SK-N-DZ (cell line): ENCODE measurements at places on chromosomes 7 and 10.

GRCh38 chr10:27072436-27073114 is 27.7 kb downstream of the ANKRD26 start:
- no peak for DNase-seq

DNA sequence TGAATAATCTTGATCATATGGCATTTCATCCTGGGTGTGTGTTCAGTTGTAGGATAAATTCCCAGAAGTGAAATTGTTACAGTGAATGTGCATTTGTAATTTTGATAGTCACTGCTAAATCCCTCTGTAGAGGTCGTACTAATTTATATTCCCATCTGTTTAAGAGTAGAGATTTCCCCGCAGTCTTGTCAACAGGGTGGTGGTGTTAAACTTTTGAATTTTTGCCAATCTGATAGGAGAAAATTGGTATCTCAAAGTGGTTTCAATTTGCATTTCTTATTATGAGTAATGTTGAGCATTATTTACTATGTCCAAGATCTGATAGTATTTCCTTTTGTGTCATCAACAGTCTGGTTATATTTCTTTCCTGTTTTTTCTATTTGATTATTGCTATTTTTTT is 101.7 kb downstream of the AUTS2 start:
- DNase-seq = no peak

DNA sequence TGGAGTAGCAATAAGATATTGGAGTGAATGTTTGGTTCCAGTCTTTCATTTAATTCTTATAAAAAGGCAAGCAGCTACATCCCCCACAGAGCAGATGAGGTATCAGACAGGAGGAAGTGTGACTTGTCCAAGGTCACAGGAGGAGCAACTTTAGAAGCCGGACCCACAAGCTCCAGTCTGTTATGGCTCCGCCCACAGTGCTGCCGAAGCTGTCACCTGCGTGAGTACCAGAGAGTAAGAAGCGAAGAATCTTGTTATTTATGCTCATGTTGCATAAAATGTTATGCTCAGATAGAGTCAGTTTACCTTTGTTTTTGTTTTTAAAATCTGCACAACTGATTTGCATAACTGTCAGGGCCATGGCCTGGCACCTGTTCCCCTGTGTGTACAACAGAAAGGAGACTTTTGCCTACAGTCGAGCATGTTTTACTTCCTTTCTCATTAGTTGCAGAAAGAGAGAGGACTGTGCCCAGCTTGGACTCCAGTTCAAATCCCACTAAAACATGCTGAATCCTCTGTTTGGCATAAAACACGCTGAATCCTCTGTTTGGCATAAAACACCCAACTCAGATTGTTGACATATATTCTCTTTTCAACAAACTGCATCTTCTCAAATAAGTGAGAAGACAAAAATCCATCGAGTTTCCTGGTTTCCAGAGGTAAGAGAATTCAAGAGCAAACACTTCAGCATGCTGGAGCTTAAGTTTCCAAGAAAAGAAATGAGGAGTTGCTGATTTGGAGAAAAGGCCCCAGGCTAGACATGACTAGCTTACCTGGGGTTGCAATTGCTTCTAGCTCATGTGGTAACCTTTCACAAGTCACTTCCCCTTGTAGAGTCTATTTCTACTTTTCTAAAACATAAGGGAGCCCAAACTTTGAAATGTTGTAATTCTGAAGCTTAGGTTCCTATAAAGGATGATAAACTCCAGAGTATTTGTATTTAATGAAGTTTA is 409.8 kb upstream of the ZMIZ1 start:
- DNase-seq = no peak

DNA sequence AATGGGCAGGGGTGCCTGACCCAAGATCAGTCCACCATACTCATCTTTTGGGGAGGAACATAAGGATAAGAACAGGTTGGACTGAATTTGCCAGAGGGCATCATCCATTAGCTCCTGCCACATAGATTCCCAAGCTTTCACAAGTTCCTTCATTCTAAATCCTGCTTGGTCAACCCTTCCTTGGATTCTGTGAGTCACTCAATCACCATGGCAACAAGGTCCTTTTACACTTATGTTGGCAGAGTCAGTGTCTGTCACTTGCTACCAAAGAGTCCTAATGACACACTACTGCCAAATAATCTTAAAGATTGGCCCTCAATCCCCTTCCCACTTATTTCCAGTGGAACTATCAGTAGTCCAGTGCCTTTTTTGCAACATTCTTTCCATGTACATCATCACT is 5.0 kb upstream of the LGI1 start:
- no peak for DNase-seq

DNA sequence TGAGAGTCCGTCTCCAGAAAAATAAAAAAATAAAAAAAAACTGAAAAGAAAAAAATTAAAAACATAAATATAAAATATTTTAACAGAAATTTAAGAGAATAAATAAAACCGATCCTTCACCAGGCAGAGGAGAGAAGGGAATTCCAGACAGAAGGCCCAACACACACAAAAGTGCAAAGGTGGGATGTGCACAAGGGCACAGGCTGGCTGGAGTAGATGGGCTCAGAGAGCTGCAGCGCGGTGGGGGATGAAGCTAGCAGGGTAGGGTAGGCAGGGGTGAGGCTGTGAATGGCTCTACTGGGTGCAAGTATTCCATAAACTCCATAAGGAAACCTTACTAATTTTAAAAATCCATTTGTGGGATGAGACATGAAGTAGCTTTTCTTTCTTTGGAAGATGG is 15.7 kb upstream of the ARPC1A start:
- DNase-seq = no peak

DNA sequence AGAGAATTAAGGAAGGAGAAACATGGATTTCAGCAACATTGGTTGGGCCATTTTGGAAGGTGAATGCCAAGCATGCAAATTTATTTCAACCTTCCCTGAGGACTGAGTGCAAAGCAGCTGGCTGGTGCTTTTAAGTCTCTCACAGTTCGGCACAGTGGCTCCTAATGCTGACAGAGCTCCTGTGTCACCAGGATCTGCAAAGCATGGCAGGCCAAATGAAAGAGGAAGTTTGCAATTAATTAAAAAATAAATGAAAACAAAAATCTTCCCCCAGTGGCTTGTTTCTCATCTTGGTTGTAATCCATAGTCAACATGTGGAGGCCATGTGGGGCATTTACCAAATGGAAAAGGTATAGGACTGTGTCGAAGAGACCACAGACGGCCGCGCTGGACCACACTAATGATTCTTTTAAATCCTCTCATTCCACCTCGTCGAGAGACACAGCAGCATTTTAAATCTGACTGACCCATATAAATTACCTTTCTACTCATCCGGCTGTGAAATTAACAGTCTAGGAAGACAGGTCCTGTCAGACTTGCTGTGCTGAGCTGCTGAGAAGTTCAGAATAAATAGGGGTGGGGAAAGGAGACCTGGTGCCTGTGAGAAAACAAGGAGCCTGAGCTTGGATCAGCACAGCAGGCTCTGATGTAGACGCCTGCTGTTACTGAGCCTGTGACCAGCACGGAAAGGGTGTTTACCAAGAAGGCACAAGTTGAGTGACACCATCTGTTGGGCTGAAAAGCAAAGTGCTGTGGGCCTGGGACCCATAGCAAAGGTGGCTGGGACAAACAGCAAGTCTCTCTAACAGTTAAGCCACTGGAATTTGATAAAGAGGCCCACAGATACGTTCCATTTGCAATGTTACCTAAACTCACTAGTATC is 136.0 kb upstream of the COL1A2 start:
- peak; percentile 30 for DNase-seq

DNA sequence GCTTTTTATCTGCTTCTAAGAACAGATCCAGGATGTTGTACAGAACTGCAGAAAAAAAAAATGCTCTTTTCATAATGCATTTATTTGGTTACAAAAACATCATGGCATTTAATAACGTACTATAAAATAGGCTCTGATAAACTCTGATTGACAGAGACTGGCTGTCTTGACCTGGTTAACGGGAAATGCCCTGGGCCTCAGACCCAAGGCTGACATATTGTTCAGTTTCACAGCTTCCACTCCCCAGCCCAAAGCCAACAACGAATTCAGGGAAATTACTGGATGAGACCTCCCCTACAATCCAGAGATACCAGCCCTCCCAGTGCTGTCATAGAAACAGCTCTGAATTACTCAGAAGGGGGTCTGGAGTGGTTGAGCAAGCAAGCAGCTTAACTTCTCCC is 260.1 kb downstream of the CREB5 start:
- no peak for DNase-seq

GRCh38 chr7:85135977-85136376 is 50.9 kb downstream of the SEMA3D start:
- no peak for DNase-seq

DNA sequence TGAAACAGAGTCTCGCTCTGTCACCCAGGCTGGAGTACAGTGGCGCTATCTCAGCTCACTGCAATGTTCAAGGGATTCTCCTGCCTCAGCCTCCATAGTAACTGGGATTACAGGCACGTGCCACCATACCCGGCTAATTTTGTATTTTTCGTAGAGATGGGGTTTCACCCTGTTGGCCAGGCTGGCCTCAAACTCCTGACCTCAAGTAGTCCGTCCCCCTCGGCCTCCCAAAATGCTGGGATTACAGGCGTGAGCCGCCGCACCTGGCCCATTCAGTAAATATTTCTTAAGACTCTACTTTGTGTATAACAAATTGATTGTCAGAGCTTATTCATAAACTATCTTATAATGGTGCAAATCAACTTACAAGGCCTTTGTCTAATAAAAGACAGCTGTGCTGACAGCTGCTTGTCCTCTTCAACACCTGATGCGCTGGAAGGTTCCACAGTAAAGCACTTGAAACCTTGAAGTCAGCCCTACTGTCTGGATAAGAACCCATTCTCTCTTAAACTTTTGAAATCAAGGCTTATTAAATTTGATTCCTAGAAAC is 14.7 kb downstream of the ECHDC3 start:
- DNase-seq = no peak

GRCh38 chr7:137886746-137887145 is 40.0 kb upstream of the DGKI start:
- no peak for DNase-seq

DNA sequence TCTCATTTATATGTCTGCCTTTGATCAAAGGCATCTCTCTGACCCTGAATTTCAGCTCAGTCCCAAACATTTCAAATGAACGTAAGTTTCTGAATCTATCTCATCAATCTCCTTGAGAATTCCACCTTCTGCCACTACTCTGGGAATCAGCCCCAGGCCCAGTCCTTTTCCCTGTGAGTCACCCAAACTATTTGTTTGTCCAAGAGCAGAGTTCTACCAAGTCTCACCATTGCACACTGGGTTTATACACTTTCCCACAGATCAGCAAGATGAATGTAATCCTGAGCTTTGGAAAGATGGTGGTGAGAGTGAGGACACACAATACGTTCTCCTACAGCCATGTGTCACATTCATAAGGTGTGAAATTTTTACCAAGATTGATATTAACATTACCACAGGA is 251.3 kb upstream of the VWC2 start:
- DNase-seq = no peak

DNA sequence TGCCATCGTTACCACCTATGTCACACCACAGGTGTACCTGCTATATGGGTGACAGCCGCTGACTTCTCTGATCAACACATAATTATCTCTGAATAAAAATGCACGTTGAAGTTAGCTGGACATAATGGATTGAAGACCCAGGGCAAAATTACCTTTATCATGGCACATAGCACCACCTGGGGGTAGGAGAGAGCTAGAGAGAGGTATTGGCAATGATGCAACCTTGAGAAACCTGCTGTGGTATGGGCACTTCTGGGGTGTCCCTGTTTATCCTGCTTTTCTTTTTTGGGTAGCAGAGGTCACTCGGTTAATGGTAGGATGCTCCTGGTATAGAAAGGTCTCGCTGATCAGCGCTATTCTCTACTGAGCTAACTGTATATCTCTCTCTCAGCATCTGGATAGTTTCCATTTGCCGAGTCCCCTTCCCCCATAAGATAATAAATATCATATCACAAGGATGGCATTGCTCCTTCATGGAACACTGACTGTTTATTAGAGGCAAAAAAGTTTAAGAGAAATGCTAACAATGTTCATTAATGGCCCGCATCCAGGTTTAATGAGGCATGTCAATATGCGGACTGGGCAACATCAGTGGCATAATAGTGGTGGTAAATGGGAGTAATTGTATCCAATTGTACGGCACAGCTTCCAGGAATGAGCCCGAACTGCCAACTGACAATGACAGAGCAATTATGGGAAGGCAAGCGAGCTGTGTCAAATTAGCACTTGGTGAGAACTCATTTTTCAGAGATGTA is 323.1 kb downstream of the TFEC start:
- DNase-seq = no peak

DNA sequence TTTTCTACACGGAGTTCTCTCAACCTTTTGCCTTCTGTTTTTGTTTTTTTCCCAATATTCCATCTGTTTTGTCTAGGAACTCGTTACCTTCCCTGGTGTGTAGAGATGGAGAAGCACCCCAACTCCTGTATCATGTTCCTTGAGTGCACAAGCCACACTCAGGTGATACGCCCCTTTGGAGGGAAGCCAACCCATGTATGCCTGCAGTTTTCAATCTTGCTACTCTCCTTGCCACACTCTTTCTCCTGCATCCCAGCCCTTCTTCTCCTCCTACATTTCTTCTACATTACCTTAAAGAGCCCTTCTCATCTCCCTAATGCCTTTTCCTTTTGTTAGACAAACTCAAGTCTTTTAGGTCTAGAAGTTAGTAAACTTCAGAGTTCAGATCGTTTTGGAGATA is 10.2 kb upstream of the SP4 start:
- DNase-seq = no peak

DNA sequence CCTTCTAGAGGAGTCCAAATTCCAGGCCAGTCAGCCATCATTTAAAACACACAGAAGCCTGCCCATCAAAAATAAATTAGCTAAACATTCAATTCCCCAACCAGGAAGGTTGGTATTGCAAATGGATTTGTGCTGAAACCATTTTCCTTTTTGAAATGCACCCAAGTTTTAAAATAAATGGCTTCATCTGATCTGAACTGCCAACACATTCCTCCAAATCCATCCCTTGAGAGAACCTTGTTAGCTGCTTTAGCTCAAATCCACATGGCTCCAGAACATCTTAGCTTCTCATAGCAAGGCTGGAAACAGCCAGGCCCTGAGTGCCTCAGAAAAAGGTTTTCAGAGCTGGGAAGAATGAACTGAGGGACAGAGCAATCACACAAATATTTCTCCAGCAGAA is 306.3 kb downstream of the FZD1 start:
- no peak for DNase-seq
